ENCODE measurements at places on chromosomes 6 and 20.

GRCh38 chr6:170250455-170250854, 40.4 kb downstream of the DLL1 start:
- no peak for DNase-seq

DNA sequence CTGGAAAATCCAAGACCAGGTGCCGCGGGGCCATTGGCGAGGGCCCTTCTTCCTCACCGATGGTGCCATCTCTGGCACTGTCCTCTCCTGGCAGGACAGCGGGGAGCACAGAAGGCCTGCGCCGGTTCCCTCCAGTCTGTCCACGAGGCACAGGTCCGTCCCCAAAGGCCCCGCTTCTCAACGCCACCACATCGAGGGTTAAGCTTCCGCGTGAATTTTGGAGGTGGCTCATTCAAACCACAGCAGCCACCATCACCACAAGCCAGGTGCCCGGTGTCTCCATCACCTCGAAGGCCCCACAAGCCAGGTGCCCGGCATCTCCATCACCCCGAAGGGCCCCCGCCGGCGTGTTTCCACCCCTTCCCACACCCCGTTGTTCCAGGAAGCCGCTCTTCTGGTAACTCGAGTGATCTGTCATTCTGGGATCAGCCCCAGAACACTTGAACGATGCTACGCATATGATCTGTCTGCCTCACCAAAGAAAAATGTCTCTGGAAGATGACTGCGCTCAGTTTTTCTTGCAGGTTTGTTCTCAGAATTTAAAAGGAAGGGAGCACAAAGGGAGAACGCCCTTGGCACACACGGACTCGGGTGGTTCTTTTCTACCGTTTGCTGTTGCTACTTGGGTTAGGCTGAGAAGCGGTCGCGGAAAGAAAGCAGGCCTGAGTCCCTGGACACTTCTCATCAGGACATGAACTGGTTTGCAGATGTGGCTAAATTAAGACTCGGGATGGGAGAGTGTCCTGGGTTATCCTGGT, 9.9 kb upstream of the KIF25 start:
- DNase-seq: no peak

DNA sequence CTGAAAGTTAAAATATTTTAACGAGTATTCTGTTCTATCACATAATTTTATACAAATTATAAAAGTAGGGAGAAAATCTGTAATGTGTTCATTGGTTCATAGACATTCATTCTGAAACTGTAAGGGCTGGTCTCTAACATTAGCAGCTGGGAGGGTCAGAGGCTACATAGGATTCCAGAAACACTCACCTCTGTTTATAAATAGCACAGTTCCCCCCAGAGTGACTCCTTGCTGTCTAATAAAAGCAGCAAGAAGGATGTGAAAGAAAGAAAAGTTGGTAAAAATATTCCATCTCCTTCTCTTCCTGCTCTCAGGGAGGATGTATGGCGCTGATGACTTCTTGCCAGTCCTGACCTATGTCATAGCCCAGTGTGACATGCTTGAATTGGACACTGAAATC, 25.3 kb upstream of the NAA20 start:
- no peak for DNase-seq

GRCh38 chr6:125421836-125422235, 120.1 kb upstream of the HDDC2 start:
- no peak for DNase-seq

DNA sequence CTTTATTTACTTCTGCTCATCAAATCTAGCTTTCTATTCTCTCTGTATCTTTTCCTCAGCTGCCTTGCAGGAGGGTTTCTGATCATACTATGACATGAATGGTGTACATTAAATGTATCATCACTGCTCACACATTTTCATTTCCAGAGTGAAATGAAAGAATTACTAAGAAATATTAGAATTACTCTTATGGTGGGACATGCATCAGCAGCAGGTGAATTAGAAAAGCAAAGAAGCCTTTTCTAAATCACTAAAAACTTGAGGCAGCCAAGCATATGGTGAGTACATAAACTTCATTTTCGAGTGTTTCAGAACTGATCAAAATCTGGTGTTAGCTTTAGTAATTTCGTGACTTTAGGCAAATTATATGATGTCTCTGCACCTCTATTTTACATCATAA, 23.6 kb downstream of the IL17A start:
- no peak for DNase-seq

GRCh38 chr20:59102841-59103299, 60.3 kb upstream of the PRELID3B start:
- no peak for DNase-seq

DNA sequence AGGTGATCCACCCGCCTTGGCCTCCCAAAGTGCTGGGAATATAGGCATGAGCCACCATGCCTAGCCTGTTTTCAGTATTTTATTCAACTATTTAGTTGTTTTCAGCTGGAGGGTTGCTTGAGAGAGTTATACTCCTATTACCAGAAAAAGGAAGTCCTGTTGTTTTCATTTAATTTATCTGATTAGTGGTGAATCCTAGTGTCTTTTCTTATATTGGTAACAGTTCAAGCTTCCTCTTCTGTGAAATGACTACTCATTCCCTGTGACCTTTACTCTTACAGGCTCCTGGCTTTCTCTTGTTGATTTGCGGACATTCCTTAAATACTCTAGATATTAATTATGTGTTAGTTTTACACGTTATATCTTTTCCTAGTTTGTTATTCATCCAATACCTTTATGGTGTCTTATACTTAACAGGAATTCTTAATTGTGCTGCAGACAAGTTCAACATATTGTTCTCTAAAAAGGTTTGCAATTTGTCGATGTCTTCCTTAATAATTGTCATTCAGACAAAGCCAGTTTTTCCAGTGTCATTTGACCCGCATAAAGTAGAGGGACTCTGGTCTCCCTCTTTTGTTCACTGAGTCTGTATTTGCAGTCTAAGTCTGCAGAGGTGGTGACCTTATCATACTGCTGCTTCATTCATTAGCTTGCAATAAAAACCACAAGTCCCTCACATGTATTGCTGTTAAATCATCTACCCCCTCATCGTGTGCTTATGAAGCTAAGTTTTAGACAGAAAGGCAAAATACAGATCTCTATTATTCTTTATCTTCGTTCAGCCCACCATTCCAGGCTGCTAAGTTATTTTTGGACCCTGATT, 51.4 kb downstream of the ZBTB9 start:
- no peak for DNase-seq

DNA sequence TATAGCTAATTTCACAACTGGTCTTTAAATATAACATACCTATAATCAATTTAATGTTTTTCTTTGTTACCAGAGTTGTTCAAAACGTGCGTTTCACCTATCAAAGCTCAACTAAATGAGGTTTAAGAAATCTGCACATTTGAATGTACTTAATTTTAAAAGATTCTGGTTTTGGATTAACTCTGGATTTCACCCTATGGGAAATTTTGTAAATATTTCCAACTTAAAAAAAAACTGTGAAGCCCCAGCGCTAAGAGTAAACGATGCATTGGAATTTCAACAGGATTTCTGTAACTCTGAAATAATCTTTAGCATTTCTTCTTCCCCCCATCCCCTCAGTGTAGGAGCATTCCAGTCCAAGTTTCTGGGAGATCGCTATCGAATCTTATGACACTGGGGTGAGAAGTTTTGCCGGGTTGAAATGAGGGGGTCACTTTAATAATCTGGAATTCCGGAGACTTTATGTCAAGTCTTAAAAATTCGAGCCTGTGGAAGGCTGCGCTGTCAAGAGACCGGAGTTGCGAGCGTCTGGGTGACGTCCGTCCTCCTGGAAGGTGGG, 643 bp upstream of the MAP3K4 start:
- no peak for DNase-seq

DNA sequence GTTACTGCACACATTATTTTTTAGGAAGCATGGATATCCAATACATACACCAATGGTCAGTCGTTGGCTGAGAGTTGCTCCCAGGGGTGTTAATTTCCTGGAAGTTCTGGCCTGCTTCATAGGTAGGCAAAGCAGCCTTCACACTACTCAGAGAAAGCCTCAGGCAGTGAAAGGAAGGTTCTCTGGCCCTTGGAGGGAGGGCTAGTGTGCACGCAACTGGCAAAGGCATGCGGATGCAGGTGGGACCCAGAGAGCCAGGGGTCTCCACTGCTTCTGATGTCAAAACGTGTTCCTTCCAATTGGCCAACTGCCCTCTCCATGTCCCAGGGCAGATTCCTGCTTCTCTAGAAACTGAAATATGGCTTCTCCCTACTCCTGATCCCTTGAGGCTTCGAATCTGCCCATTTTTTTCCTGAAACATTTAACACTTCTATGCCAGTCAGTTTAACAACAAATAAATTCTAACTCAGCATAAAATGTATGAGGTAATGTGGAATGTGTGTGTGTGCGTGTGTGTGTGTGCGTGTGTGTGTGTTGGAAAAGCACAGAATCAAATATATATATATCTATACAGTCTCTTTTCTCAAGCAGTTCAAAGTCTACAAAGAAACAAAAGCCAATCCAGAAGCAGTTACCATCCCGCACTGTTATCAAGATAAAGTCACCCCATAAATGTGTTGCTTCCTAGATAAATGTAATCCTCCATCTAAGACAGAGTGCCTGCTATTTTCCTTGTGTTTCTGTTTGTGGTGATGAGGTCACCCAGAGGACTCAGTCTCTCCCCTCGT, 94.0 kb upstream of the HIVEP1 start:
- no peak for DNase-seq

- DNase-seq: no peak
Measured at GRCh38 chr20:24389686-24390085, 79.7 kb upstream of the SYNDIG1 start.

GRCh38 chr6:156686995-156687788, 90.0 kb upstream of the ARID1B start:
- DNase-seq: peak; percentile 97

GRCh38 chr6:133608620-133609019, 280.3 kb upstream of the TCF21 start:
- no peak for DNase-seq

DNA sequence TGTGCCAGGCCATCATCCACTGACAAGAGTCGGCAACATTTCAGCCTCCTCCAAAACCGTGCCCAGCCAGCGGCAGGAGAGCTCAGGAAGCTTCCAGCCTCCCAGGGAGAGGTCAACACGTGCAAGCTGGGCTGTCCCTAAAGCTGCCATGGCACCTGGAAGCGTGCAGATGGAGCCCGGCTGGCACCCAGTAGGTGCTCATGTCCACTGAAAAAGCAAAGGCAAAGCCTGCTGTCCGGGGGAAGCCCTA, 14.4 kb upstream of the TLDC2 start:
- no peak for DNase-seq

- no peak for DNase-seq
Measured at GRCh38 chr6:32240686-32241085, 16.8 kb upstream of the NOTCH4 start.

DNA sequence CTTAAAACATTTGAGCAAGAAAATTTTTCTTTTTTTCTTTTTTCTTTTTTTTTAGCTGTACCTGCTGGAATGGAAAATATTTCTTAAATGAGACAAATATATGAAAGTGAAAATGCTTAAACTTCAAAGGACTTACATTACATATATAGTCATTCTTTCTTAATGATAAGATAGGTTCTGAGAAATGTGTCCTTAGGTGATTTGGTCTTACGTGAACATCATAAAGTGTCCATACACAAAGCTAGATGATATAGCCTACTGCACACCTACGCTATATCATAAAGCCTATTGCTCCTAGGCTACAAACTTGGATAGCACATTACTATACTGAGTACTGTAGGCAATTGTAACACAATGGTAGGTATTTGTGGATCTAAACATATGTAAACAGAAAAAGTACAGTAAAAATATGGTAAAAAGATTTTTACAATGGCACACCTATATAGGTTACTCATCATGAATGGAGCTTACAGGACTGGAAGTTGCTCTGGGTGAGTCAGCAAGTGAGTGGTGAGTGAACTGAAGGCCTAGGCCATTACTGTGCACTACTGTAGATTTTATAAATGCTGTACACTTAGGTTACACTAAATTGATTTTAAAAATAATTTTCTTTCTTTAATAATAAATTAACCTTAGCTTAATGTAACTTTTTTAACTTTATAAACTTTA, 54.6 kb downstream of the RPP21 start:
- no peak for DNase-seq

GRCh38 chr6:16619777-16620176, 141.5 kb downstream of the ATXN1 start:
- DNase-seq: no peak

DNA sequence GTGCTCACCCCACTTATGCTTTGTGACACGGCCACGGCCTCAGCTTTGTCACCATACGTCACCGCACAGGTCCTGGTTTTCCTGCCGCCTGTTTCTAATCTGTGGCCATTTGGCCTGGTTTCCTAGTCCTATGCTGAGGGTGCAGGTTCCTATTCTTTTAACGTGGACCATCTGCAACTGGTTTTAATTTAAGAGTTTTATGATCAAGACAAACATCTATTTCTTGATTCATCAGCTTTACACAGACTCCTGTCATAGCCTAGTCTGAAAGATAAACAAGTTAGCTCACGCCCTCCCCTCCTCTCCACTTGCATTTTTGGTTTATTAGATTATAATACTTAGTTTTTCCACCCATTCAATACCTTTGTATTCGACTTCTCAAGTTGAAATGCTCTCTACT, 97.5 kb upstream of the RPS6KA2 start:
- DNase-seq: no peak

DNA sequence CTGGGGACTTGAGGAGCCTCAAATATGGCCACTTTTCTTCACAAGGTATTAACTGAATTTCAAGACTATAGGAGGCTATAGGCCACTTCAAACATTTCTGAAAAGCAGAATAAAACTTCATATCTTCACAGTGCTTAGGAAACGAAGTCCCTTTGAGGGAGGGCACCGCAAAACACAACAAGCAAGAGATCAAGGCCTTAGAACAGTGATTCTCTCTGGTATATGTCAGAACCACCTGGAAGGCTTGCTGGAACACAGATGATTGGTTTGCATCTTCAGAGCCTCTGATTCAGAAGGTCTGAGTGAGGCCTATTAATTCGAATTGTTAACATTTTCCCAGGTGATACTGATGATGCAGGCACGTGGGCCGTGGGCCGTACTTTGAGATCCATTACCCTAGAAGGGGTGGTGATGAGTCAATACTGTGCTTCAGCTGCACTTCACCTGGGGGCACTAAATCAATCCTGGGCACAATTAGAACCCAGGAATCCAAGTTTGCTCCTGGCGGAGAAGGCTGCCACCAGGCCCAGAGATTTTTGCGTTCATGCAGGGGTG, 10.7 kb downstream of the SUN5 start:
- no peak for DNase-seq

DNA sequence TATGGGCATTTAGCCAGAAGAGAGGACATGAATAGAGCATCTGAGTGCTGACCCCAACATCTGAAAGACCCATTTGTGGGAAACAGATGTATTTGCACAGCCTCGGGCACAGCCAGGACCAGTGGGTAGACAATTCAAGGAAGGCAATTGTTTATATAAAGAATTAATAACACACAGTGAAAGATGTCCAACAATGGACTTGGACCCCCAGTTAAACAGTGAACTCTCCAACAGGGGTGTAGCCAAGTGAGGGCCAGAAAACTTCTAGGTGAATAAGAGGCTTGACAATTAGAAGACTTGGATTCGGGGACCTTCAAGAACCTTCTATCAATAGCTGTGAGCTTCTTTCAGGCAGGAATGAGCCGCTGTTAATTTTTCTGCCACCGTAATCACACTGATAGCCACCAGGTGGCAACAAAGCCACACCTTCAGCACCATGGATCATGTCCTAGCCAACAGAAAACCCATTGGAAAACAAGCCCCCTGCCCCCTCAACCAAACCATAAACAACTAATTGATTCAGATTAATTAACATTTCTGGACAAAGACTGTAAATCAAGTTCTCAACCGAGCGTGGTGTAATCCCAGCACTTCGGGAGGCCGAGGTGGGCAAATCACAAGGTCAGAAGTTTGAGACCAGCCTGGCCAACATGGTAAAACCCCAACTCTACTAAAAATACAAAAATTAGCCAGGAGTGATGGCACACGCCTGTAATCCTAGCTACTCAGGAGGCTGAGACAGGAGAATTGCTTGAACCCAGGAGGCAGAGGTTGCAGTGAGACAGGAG, 8.8 kb upstream of the SRSF6 start:
- peak; percentile 61 for DNase-seq
